ENCODE measurements at places on chromosomes 7 and 10. TPM values are rescaled to one million over a fixed set of nuclear protein-coding genes. Genes with fewer than 3 reads are reported as not detected.

VPS41 gene
- total RNA-seq = 127 TPM

NRCAM gene
- 171 TPM for total RNA-seq

TMEM273 gene
- total RNA-seq = 11.9 TPM

CCDC172 gene
- not detected for total RNA-seq

STRIP2 gene
- 19.6 TPM for total RNA-seq

FERD3L gene
- not detected for total RNA-seq

PIK3AP1 gene
- total RNA-seq = 5.4 TPM

TACR2 gene
- not detected for total RNA-seq

PARD3 gene
- total RNA-seq = 86.4 TPM

RBP3 gene
- 348 TPM for total RNA-seq

EPHB6 gene
- total RNA-seq = 17.3 TPM

PCGF6 gene
- 13.7 TPM for total RNA-seq

GIMAP1 gene
- total RNA-seq = 1.9 TPM

WDR86 gene
- total RNA-seq = 19.7 TPM
